Hypothalamus (tissue), 51 donors: ENCODE measurements at places on chromosomes 2 and 18.

GRCh38 chr2:190802626-190803209 lies 77.9 kb upstream of the GLS start:
- no peak for DNase-seq

DNA sequence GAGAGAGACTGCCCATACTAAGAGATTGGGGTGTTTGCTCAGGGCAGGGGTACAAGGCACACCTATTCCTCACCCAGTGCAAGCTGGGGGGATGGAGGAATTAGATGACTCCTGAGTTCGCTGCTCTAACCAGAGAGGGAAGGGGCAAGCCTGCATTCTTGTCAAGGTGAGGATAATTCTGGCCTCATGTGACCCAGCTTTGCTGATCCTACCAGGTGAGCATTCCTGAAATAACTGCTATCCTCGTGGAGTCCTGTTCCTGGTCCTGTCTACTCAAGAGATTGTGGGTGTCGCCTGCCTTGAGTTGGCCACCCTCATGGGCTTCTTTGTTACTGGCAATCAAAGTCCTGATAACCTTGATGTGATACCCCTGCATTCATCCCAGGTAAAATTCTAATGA lies 206.0 kb downstream of the SPP2 start:
- no peak for DNase-seq

DNA sequence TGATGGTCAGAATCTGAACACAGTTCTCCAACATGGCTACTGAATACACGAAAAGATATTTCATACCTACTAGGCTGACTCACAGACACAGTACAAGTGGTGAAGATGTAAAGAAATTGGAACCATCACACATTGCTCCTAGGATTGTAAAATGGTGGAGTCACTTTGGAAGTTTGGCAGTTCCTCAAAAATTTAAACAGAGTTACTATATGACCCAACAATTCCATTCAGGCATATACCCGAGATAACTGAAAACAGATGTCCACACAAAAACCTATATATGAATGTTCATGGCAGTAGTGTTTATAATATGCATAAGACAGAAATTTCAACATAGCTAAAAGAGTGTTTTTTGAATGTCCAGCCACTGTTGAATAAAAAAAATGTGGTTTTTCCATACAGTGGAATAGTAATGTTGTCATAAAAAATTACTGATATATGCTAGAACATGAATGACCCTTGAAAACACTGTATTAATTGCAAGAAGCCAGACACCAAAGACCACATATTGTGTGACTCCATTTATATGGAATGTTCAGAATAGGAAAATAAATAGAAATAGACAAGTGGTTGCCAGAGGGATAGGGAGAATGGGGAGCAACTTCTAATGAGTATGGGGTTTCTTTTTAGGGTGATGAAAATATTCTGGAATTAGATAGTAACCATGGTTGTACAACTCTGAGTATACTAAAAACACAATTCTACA lies 10.1 kb downstream of the RMP24 start:
- no peak for DNase-seq

DNA sequence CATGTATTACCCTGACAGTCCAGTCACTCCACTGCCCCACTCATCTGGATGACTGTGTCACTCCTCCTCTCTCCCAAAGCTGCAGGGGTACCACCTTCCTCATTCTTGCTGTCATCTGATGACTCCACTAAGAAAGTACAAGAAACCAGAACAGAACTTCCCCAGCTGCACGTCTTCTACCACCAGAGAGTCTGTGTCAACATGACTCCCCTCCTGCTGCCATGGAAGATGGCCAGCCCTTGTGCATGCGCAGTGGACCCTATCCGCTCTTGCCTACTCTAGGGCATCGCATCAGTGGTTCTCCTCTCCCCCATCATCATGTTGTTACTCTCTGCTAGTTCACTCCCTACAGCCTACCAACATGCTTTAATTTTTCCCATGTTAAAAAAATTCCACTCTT lies 14.5 kb upstream of the ST8SIA3 start:
- DNase-seq = no peak

- DNase-seq = no peak
These were observed 34.0 kb upstream of the KLF11 start for GRCh38 chr2:10009271-10009810.

DNA sequence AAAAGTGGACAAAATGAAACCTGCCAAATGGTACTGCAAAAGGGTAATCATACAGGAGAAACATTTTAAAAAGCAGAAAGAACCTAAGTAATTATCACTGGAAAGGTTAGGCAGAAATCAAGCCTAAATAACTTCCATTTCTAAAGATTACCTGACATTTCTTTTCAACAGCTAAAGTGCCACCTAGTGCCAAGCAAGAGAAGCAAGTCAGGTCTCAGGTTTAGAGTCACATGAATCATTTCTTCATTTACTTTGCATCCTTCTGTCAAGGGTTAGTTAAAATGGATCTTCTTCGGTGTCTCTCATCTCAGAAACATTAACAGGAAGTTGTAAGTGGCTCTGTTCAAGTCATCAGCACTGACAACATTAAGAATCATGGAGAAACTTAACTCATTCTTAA lies 90.3 kb downstream of the AKAIN1 start:
- no peak for DNase-seq

DNA sequence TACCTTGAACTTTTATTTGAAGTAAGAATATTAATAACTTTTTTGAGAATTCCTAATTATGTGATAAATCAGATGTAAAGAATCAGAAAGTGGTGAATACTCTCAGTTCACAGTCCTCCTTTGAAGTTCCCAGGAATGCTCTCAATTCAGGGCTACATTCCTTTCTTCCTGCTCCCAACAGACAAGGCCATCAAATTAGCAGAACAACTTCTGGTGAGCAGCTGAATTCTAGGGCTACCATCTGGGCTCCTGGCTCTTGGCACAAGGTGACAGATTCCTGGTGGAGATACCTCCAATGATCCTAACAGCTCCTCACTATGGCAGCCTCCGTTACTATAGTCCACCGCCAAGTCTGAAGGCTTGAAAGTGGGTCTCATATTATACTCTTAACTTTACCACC lies 37.8 kb upstream of the OLA1 start:
- no peak for DNase-seq

DNA sequence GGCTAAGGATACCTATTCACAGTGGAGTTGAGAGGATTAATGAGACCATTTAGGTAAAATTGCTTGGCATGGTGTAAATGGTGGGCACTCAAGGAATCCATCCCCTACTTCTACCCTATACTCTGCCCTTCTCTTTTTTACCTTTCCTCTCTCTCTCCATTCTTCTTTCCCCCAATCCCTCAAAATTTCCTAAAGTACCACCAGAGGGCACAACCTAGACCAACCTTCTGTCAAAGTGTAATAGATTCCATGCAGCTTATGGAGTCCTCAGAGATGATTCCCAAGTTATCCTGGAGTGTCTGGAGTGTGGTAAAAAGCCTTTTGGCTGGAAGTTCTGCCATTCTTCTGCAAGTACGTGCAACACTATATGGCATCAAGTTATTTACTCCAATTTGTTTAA lies 33.0 kb upstream of the CCDC195 start:
- DNase-seq = no peak

DNA sequence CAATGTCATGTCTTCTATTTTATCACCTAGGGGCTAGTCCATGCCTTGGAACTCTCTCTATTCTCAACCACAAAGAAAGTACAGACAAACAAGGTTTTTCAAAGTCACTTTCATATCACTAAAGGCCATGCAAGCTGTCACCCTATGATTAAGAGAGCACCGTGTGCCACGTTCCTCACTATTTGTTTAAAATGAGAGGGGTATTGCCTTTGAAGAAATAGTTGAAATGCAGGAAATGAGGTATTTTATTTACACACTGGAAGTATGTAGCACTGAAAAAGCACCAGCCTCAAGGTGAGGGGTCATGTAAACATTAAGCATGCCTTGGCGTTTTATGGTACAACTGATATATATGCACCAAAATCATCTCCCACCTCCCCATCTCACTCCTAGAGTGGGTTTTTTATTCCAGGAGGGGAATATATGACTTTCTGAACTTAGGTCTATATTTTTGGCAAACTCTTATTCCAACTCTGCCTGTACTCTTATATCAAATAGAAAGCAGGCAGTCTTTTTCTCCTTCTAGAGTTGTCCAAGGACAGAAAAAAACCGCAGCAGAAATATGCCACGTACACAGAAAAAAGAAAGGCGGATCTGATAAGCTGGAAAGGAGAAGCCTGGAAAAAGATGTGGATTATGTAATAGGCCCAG lies 53.5 kb downstream of the VSNL1 start:
- DNase-seq = no peak

GRCh38 chr2:223538920-223539440 lies 63.2 kb downstream of the SCG2 start:
- DNase-seq = no peak

- DNase-seq = no peak
These were observed 55.4 kb downstream of the MALT1 start for GRCh38 chr18:58726671-58727070.

- no peak for DNase-seq
These were observed 16.2 kb upstream of the GLS start for GRCh38 chr2:190864375-190864774.

- DNase-seq = no peak
These were observed 20.4 kb upstream of the IHH start for GRCh38 chr2:219081096-219081495.
